ENCODE measurements at places on chromosomes 4 and X.

- DNase-seq, result no peak
Observed at GRCh38 chrX:1545776-1546408, 8.9 kb upstream of the P2RY8 start.

DNA sequence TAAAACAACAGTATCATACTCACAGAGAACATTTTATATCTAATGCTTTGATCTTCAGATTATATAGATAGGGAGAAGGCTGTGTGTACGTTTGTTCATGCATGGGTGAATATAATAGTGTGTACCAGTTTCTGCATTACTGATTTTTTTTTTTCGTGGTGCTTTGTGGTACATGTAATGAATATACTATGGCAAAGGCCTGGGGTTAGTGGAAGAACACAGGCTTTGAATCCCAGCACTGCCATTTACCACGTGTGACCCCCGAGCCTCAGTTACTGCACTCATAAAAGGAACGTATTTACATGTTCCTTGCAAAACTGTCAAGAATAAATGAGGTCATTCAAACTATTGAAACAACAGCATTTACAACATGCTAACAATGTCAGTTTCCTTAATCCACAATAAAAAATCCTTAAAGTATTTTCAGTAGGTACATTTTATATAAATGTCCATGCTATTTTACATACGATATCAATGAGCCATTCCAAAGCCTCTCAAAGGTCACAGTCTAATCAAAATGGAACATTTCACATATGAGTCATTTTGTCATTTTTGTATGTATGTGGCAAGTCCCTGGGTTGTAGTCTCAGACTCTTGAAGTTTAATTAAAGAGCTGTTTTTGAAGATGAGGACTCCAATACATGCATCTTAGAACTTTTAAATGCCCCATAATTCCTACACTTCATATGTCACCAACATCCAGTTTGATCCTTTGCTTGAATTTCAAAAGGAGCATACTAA is 242.8 kb downstream of the PPP3CA start:
- no peak for DNase-seq

GRCh38 chr4:56906489-56907393 is 959 bp upstream of the REST start:
- no peak for DNase-seq

DNA sequence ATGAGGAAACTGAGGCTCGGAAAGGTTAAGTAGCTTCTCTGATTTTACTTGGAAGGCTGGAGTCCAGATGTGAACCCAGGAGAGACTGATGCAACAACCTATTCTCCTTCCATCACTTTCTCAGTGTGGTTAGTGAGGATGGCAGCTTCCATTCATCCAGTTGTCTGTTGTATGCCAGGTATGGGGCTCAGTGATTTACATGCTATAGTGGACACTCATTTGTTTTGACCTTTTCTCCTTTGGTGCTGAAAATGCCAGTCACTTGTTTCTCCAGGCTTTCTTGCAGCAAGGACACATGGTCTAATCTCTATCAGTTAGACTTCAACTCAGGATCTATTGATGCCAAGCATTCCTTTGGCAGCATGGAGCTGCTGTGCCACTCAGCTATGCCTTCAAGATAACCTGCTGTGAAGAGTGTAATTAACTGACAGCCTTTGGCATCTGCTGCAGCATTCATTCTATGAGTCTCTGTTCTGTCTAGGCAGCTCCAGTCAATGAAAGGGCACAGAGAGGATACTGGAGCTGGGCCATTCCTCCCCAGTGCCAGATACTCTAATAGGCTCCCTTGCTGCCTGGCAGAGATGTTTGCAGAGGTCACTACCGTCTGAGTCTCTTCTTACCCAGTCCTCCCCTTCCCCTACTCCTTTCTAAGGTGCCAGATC is 11.0 kb upstream of the CWH43 start:
- no peak for DNase-seq

DNA sequence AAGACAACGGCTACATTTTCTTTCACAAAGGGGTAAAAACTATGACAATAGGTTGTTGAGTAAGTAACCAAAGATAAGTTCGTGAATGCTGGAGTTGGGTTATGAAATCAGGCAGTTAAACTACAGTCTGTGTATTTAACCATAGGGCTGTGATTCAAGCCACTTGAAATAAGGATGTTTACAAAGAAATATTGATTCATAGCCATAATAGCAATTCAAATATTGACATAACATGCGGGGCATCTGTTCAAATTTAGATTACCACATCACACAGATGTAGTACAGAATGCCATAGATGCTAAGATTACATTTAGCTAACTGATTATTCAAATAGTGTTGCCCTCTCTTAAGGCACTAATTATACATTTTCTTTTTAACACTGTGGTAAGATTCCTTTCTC is 364.1 kb downstream of the FSTL5 start:
- DNase-seq, result no peak

DNA sequence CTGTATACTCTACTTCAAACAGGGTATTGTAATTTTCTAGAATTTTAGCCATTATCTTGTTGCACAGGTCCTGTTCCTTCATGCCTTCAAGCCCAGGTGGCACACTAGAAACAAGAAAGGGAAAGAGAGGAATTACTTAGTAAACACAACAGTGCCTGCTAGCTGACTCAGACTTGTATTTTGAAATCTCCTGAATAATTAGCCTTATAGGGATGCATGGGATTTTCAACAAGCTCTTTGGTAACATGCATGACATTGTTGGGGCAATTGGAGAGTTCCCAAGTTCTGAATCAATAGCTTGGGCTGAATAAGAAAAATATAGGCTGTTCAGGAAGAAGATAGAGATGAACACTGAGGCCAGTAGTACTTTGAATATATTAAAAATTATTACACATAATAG is 118.8 kb downstream of the FAM13A start:
- no peak for DNase-seq

- DNase-seq, result no peak
Observed at GRCh38 chrX:5388087-5388486, 840.6 kb downstream of the NLGN4X start.

- no peak for DNase-seq
Observed at GRCh38 chrX:110938977-110939732, 143.5 kb upstream of the CHRDL1 start.

DNA sequence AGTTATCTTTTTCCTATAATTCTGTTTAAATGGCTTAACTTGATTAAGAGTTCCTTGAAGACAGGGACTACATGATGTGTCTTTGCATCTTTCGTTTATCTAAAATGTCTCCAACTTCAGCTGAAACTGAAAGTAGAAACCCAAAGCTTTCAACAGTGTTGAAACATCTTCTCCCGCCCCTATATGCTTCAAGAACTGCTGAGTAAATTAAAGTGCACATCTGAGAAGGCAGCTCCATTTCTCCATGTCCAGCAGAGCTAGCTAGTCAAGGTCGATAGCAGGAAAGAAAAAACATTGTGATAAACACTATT is 185.7 kb upstream of the TBL1X start:
- no peak for DNase-seq

DNA sequence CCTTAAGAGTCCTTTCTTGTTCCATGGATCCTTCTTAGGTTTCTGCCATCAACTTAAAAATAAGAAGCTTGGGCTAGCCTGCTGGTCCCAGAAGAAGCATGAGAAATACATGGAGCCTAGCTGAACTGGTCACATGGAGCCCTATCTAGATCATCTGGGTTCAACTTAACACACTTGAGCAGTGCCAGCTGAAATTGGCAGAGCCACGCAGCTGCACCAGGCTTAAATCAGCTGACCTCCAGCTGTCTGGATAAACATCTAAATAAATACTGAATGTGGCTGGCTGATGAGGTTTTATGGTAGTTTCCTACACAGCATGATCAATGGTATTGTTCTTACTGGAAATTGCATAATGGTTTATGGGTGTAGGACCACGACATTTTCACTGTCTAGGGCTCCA is 598.4 kb upstream of the FAM241A start:
- DNase-seq, result no peak

Data from left forelimb (tissue), 1 donor.